Left ventricle myocardium inferior (tissue), 1 donor: ENCODE measurements at places on chromosomes 6 and 20. TPM values are rescaled to one million over a fixed set of nuclear protein-coding genes. Genes with fewer than 3 reads are reported as not detected.

DZANK1 gene
- total RNA-seq = 0.60 TPM

LIN28B gene
- not detected for total RNA-seq

GSTA3 gene
- not detected for total RNA-seq

PTGIS gene
- total RNA-seq = 26.3 TPM

REM1 gene
- 1.5 TPM for total RNA-seq

SLC24A3 gene
- total RNA-seq = 1.3 TPM

ZSWIM1 gene
- total RNA-seq = 11.2 TPM
